ENCODE measurements at places on chromosomes 12 and 14.
A peak's percentile ranks its signal among the peaks of the same experiment; 100 is the strongest.

GRCh38 chr12:27595231-27595642, 71.2 kb downstream of the PPFIBP1 start:
- DNase-seq: no peak

DNA sequence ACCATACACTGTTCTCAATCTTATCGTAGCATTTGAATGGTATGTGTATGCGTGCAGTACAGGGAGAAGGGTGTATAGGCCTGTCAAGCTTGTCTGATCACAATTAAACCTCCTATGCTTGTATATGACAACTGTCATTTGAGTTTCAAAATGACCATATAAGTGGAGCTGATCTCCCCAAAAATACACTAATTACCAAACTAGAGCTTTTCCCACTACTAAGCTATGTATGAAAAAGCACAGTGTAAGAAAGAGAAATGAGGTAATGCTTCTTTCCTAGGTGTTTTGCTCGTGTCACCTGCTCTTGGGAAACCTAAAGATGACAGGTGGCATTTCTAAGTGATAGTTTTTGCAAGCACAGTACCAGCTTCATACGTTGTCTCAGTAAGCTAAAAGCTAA, 1.1 kb upstream of the STK38L start:
- no peak for DNase-seq

GRCh38 chr12:114848666-114849065, 164.7 kb upstream of the TBX3 start:
- DNase-seq: no peak

- no peak for DNase-seq
Observed at GRCh38 chr12:69719336-69720316, 19.0 kb upstream of the RAB3IP start.

DNA sequence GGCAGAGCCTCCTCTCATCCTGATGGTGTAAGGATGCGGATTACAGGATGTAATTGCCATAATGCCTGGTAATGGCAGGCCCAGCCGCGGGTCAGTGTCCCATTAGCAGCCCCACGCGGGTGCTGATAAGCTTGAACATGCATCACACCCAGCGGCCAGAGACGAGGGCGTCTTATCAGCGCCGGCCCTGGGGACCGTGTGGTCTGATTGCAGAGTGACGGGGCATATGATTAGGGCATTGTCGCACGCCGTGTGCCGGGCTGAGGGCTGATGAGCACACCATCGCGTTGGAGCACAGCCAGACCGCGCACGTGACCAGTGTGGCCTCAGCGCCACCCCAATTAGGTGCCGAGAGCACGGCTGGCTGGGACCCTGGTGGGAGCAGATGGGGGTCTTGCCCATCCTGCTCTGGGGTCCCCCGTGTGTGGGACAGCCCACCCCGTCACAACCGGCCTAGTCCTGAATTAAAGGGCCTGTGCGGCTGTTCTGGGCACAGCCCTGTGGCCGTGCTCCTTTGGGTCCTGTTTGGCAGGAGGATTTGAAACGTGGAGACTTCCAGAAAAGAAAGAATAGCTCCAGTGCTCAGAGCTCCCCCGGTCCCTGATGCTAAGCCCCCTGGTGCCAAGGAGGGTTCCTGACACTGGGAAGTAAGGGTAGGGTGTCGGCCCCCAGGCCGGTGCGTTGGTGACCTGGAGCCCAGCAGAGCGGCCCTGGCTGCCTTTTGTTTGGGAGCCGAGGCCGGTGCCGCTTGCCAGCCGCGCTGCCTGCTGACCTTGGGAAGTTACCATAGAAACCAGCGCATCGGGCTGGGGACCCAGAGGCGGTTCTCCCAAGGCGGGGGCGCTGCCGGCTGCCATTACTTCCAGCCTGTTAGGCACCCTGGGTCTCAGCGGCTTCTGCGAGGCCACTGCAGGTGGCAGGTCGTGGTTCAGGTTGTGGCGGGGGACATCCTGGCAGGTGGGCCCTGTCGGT, 20.7 kb downstream of the KIF26A start:
- DNase-seq: no peak

- DNase-seq: peak; percentile 22
Observed at GRCh38 chr12:117363953-117364486, 2.6 kb upstream of the NOS1 start.

GRCh38 chr12:74415633-74416032, 122.0 kb upstream of the ATXN7L3B start:
- DNase-seq: peak; percentile 4

DNA sequence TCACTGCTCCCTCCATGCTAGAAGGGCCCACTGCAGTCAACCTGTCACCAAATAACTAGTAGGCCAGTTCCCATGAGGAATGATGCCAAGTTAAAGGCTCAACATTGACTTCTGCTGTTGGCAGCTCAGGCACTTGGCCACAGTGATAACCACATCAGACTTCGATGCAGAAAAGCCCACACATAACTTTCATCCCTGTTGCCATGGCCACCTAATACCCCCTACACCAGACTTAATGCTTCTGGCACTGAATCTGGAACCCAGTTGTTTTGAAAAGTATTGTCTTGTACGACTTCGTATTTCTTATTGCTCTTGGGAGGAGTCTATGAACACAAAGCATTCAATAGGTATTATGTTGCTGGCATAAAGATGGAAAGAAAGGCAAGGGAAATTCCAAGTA, 44.3 kb upstream of the HELB start:
- no peak for DNase-seq

- DNase-seq: no peak
Observed at GRCh38 chr12:21945002-21945401, 3.8 kb upstream of the ABCC9 start.

GRCh38 chr12:103657331-103657730, 70.3 kb downstream of the STAB2 start:
- DNase-seq: peak; percentile 2

Measured in MV-4-11 (cell line).